ENCODE measurements at places on chromosomes 16 and 17.

DNA sequence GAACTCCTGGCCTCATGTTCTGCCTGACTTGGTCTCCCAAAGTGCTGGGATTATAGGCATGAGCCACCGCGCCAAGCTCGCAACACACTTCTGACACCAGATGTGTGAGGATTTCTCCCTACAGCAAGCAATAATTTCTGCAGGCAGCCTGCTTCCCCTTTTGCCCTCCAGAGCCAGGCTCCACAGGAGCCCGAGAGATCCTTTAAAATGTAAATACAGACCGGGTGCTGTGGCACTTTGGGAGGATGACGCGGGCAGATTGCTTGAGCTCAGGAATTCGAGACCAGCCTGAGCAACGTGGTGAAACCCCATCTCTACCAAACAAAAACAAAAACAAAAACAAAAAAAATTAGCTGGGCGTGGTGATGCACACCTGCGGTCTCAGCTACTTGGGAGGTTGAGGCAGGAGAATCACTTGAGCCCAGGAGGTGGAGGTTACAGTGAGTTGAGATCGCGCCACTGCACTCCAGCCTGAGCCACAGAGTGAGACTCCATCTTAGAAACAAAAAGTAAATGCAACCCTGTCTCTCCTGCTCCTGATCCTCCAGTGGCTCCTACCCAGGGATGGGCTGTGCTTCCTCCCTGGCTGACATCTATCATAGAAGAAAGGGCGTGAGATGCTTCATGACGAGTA lies 14.7 kb downstream of the C16orf96 start:
- no peak for DNase-seq

DNA sequence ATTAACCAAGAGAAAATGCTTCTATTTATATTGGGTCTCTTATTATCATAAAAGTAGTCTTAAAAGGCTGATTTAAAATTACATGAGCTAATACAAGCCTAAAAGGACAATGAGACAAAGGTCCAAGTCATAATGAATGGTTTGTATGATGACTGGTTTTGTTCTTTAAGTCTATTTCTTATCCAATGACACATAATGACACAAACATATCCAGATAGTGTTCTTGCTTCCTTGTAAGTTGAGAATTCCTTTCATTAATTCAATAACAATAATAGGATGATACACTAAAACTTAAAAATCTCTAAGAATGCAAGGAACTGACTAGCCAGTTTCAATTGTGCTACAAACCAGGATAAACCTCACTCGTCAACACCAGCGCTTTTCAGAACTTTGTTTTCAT lies 244.1 kb downstream of the CEP112 start:
- no peak for DNase-seq

GRCh38 chr17:34051046-34051445 lies 204.0 kb upstream of the CCL2 start:
- DNase-seq = no peak

- no peak for DNase-seq
Observed at GRCh38 chr17:76568811-76569221, 16.8 kb downstream of the ST6GALNAC2 start.

- DNase-seq = no peak
Observed at GRCh38 chr16:9408297-9408878, 316.9 kb downstream of the HAPSTR1 start.

GRCh38 chr16:68902003-68902968 lies 59.0 kb downstream of the TANGO6 start:
- peak; percentile 26 for DNase-seq

GRCh38 chr16:81060576-81061306 lies 16.3 kb downstream of the C16orf46 start:
- no peak for DNase-seq

DNA sequence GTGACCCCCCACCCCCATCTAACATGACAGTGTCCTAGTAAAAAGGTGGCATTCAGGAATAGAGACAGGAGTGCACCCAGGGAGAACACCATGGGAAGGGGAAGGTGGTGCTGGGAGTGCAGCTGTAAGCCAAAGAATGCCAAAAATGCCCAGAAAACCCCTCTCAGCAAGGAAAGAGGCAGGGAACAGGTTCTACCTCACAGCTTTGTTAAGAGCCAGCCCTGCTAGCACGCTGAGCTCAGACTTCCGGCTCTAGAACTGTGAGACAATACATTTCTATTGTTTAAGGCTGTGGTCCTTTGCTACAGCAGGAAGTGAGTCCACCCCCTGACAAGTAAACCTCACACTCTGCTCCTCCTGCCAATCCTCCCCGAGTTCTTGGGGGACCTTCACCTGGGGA lies 302.4 kb upstream of the N4BP1 start:
- peak; percentile 26 for DNase-seq

GRCh38 chr16:23858542-23858941 lies 22.8 kb downstream of the PRKCB start:
- DNase-seq = no peak

- DNase-seq = no peak
Observed at GRCh38 chr17:74917430-74917829, 5.6 kb downstream of the USH1G start.

DNA sequence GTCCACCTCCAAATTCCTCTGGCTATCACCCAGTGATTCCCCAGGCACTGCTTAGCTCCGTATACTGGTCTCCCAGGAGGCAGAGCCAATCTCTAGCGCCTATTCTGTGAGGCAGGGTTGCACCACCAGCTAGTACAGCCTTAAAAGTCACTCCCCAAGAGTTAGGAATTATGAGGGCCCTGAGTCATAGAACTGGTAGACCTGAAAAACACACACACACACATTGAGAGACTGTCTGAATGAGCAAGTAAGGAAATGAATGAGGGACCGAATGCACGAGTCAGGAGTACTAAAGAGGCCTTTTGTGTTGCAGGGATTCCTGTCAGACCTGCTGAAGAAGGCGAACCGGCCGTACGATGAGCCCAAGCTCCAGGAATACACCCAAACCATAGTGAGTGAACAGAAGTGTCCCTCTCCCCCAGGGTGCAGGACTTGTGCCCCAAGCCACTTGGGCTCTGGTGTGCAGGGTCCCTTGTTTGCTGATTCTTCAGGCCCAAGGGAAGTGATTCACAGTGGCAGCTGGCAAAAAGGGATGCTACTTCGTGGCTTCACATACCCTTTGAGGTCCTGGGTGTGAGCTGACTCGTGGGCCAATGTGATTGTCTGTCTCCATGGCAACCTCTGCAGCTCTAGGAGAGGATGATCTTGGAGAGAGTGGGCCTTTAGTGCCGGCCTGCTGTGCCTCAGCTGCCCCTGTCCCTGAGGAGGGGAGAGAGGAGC lies 24.7 kb downstream of the CALB2 start:
- DNase-seq = no peak

- DNase-seq = no peak
Observed at GRCh38 chr16:27824786-27825185, 238.7 kb downstream of the GSG1L start.

DNA sequence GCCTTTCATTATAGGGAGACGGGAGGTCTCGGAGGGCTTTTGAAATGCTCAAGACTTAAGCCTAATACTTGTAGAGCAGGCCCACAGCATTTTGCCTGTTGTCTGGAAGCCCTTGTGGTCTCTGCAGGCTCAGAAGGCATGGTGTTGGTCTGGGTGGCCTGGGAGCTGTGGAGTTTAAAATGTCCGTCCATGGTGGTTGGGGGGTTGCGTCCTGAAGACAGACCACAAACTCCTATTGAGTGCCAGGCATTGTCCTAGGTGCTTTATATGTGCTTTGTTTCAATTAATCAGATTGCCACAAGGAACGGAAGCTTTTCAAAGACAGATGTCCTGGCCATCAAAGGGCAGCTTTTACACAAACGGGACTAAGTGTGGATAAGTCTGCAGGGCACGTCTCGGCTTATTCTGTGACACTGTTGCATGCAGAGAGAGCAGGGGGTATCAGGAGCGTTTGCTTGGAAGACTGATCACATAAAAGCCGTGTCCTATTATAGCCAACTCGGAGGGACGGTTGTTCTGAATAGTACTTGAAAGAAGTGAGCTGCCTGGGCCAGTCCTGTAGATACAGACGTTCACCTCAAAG lies 7.8 kb downstream of the NTN1 start:
- DNase-seq = no peak

- DNase-seq = no peak
Observed at GRCh38 chr16:1045310-1045992, 27.1 kb upstream of the SSTR5 start.

DNA sequence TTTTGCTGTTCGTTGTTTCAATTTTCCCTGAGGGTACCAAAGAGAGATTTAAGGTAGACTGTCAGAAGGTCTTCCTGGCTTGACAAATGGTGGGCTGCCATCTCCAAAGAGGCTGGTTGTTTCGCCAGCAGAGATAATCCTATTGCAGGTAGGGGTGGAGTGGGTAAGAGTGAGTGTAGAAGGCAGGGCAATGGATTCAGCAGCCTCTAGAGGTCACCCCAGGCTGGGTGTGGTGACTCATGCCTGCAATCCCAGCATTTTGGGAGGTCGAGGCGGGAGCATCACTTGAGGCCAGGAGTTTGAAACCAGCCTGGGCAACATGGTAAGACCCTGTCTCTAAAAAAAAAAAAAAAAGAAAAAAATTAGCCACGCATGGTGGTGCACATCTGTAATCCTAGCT lies 34.6 kb downstream of the DCAKD start:
- no peak for DNase-seq

DNA sequence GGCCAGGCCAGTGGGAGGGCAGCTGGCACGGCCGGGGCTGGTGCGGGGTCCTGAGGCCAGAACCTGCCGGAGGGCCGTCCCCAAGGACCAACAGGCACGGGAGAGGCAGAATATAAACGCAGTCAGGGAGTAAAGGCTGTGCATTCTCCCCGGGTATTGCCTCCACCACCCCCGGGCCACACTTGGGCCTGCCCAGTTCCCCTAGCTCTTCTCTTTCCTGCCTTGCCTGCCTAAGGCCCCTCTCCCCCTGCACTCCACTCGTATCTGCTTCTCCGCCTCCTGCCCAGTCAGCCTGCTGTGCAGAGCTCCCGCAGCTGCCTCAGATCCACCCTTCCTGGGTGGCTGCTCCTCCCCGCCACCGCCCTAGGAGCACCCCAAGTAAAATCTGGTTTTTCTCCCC lies 5.0 kb upstream of the RPH3AL start:
- no peak for DNase-seq

DNA sequence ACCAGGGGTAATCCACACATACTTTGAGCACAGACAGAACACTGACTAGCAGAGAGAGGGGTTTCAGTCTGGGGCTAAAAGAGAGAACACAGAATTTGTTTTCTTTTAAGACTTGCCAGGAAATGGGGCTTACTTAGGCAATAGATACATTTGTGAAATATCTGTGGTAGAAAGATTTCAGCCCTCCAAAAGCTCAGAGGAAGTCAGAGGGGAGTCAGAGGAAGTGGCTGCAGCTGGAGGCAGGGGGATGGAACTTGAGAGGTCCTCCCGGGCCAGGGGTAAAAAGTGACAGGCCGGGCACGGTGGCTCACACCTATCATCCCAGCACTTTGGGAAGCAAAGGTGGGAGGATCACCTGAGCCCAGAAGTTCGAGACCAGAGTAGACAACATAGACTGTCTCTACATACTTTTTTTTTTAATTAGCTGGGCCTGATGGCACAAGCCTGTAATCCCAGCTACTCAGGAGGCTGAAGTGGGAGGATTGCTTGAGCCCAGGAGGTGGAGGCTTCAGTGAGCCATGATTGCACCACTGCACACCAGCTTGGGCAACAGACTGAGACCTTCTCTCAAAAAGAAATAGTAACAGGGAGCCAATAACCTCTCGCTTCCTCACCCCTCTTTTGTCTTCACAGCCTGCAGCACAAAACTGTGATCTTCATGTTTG lies 49.9 kb downstream of the NLRC5 start:
- peak; percentile 43 for DNase-seq

DNA sequence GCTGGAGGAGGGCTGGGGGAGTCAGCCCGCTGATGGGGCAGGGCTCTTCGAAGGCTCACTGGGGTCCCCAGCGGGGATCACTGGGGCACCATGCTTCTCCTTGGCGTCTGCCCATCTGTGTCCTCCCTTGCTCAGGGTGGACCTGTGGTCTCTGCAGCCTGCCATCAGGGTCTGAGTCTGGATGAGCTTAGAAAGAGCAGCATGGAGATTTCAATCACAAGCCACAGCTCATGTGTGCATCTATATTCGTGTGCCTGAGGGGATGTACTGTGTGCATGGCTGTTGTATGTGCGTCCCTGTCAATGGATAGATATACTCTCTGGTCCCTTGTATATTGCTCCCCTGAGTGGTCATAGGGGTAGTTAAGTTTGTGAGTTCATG lies 126.6 kb upstream of the SDK2 start:
- no peak for DNase-seq

GRCh38 chr16:81634380-81635062 lies 144.6 kb upstream of the PLCG2 start:
- DNase-seq = no peak

DNA sequence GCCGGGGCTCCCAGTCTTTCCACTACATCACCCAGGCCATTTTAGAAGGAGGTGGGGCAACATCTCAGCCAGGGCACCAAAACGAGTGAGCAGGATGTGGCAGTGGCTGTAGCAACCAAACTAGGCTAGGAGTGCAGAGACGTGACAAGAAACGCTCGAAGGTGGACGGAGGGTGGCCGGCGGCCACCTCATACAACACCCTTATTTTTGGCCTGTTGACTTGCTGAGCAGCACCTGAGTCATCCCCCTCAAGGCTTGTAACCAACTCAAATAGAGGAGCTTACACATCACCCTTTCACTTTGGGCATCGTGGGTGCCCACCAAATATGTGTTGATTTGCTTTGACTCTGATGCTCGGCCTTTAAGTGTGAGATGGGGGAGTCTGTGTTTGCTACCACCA lies 23.7 kb upstream of the SOX9 start:
- DNase-seq = no peak

- no peak for DNase-seq
Observed at GRCh38 chr17:28159004-28159403, 116.5 kb downstream of the NLK start.

GRCh38 chr17:66620528-66620927 lies 214.4 kb upstream of the CACNG5 start:
- no peak for DNase-seq

DNA sequence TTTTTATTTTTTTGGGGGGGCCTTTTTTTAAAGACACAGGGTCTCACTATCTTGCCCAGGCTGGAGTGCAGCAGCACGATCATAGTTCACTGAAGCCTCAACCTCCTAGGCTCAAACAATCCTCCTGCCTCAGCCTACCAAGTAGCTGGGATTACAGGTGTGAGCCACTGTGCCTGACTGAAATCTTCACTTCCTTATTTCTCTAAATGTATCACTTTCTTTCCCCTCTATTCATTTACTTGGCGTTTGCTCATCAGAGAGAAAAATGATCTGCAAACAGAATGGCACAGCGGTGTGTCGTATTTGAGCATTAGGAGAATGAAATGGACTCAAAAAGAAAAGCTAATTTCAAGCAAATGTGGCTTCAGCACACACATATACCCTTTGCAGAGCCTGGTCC lies 44.3 kb upstream of the CDH5 start:
- DNase-seq = no peak

DNA sequence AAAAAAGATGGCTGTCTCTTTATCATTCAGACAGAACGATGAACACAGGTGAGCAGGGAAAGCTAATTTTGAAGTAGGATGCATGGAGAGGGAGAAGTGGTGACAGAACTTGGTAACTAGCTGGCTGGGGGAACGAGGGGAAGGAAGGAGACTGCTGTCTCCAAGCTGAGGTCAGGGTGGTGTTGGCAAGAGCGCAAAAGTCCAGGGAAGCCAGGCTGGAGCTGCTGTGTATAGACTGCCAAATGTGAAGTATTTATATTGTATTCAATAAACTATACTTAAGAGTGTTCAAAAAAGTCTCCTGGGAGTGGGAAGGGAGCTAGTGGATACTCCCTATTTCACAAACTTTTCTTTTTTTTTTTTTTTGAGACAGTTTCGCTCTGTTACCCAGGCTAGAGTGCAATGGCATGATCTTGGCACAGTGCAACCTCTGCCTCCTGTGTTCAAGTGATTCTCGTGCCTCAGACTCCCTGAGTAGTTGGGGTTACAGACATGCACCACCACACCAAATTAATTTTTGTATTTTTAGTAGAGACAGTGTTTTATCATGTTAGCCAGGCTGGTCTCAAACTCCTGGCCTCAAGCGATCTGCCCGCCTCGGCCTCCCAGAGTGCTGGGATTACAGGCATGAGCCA lies 8.2 kb downstream of the TMEM106A start:
- DNase-seq = no peak

Data from GM20000 (cell line).